ENCODE measurements at places on chromosomes 2 and 18.
A peak's percentile ranks its signal among the peaks of the same experiment; 100 is the strongest.

- DNase-seq: no peak
Measured at GRCh38 chr18:25033747-25034471, 318.1 kb downstream of the ZNF521 start.

DNA sequence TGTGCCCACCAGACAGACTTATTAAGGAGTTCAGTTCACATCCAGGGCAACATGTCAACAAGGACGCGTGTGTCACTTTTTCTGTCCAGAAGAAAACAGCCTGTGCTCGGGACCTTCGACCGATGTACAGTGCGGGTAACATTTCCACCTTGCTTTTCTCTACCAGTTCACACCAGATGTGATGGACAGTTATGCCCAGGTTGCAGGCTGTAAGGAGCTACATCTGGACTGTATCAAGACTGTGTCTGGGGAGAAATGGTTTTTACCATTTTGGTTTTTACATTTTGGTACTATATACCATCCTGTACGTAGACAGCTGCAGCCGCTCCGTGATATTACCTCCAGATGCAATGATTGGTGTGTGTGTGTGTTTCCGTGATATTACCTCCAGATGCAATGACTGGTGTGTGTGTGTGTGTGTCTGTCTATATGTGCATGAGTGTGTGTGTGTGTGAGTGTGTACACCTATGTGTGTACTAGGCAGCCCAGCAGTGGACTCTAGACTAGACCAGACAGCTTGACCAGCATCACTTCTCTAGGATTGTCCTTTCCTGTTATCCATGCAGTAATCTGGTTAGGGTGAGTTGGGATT, 118.0 kb downstream of the COL6A3 start:
- no peak for DNase-seq

- no peak for DNase-seq
Measured at GRCh38 chr2:1848599-1848995, 104.3 kb upstream of the PXDN start.

GRCh38 chr2:43333656-43334144, 107.3 kb upstream of the ZFP36L2 start:
- no peak for DNase-seq

DNA sequence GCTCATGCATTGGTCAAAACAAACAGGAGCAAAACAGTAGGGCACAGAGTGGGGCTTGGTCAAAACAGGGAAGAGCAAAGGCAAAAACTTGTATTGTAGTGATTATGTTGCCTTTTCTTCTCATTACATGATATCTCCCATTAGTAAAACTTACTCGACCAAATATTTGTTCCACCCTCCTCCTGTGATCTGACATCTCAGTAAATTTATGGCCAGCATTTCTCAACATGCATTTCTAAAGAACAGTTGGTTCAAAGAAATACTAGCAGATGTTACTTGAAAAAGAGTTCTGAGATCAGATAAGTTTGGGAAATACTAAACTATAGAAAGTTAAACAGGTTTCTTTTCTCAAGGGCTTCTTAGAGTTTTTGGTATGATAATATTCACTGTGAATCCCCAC, 423.1 kb downstream of the FIGN start:
- no peak for DNase-seq

GRCh38 chr2:233702238-233702637, 9.5 kb downstream of the UGT1A6 start:
- no peak for DNase-seq

DNA sequence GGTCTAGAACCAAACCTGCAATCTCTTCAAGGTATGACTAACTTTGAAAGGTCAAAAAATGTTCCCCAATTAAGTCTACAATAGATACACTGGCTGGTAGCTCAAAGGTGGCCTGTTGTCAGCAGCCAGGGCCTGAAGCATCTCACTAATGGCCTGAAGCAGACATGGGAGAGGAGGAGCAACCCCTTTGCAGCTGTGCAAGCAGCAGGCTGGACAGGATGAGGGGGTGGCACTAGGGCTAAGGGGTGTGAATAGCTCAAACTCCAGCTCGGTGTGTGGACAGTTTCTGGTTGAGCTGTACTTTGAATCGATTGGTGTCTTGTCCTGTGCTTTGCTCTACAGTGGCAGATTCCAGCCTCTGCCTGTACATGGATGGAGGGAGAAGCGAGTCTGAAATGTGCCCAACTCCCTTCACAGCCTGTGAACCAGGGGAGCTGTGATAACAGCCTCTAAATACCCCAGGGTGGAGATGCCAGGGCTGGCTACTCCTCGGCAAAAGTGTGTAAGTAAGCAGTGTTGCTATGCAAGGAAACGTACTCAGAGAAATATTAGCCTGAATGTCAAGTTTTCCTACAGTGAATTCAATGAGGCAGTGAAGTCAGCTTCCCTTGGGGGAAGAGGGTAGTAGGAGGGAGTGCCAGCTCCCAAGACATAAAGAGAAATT, 34.7 kb upstream of the DTNB start:
- DNase-seq: no peak

- no peak for DNase-seq
Measured at GRCh38 chr18:56532176-56532840, 106.1 kb downstream of the TXNL1 start.

- no peak for DNase-seq
Measured at GRCh38 chr2:12302140-12302539, 414.6 kb upstream of the TRIB2 start.

DNA sequence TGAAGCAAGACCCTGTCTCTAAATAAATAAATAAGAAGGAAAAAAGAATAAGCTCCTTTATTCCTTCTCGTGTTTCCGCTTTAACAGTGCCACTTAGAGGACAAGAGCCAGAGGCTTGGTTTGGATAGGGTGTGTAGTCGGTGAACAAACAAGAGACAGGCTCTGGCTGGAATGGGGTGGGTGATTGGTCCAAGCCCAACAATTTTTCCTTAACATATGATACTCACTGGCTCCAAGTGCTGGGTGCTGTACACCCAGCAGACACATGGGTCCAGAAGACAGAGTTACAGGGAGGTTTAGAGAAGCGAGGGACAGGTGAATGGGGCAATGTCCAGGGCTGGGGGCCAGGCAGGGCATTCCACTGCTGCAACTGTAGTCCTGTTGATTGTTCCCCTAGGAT, 77.8 kb downstream of the NCAPH start:
- DNase-seq: no peak

DNA sequence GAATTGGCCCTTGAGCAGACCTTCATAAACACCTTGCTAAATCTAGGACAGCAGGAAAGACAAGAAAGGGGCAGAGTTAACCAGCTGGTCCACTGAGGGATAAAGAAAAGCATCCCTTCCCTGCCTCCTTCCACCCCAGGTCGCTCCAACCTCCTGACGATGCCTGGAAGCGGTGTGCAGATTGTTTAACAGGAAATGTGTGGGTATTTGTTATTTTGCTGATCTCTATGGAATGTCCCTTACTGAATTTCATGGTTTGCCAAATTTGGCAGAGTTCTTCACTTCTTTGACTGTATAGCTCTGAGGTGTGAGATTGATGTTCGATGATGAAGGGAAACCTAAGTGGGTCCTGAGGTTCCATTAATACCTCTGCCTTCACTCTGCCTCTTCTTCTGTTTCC, 72.9 kb downstream of the MAP3K20 start:
- DNase-seq: no peak

DNA sequence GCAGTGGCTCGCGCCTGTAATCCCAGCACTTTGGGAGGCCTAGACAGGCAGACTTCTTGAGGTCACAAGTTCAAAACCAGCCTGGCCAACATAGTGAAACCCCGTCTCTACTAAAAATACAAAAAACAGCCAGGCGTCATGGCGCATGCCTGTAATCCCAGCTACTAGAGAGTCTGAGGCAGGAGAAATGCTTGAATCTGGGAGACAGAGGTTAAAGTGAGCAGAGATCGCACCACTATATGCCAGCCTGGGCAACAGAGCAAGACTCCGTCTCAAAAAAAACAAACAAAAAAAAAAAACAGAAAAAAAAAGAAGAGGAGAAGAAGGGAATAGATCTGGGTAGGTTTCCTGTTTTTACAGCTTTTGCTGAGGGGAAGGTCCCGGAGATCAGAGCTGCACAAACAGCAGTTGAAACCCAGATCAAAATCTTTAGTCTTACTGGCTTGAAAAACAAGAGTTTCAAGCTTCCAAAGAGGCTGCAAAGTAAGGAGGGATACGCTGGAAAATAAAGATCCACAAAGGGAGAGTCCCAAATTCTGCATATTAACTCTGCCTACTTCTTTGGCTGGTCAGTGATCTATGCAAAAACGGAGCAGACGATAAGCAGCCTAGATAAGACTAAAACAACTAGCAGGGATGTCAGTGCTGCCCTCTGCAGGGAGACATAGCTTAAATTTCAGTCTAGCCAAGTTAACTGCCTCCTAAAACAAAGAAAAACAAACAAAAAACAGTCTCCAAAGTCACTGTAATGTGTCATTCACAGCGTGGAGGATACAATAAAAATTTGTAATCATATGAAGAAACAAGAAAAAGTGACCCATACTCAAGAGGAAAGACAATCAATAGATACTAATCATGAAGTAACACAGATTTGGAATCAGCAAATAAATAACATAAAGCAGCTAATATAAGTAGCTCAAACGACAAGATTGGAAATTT, 74.1 kb downstream of the TLK1 start:
- DNase-seq: no peak

- DNase-seq: no peak
Measured at GRCh38 chr2:240323601-240324291, 111.7 kb upstream of the GPC1 start.

DNA sequence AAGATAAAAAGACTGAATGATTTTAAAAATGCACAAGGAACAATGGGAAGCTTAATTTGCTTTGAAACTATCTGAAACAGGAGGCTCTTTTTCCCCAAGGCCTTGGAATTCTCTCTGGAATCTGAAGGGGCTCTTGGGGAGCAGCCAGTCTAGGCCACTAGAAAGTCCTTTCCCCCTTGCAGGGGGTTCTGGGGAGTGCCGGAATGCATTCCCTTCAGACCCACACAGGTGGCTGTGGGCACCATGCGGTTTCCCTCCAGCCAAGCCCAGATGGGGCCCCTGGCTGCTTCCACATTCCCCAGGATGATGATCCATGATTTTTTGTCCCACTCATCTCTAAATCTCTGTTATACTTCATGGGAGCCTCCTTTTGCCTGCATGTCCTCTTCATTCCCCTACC, 10.7 kb downstream of the GPR45 start:
- DNase-seq: no peak

DNA sequence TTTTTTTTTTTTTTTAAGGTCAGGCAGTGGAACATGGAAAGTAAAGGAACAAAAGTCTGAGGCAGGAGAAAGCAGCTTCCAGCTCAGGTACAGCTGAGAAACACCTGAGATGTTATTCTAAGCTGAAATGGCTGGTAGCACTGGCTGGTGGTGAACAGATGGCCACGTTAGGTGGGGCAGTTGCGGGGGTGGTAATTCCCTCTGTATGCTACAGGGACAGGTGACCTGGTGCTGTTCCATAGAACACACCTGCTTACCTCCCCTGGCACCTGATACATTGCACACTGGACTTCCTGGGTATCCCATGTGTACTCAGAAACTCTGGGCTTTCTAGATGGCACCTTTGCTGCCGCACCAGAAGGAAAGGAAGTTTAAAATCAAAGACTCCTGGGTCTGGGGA, 333.3 kb downstream of the SLC8A1 start:
- no peak for DNase-seq

DNA sequence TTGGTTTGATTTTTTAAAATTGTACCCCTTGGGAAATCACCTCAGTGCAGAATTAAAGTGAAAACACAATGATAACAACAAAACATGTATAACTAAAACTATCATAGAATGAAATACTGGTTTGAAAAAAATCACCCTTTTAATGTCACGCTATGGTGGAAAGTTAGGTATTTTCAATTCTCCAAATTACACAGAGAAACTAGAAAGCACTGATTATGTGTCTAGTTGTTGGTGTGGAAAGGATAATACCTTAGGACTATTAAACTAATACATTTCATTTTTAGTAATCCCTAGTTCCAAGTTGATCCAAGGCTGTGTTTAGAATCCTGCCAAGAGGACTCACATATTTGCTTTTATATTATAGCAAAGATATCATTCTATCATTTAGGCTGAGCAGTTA, 71.2 kb downstream of the NUP35 start:
- no peak for DNase-seq

GRCh38 chr2:117698287-117698686, 116.2 kb upstream of the DDX18 start:
- no peak for DNase-seq

DNA sequence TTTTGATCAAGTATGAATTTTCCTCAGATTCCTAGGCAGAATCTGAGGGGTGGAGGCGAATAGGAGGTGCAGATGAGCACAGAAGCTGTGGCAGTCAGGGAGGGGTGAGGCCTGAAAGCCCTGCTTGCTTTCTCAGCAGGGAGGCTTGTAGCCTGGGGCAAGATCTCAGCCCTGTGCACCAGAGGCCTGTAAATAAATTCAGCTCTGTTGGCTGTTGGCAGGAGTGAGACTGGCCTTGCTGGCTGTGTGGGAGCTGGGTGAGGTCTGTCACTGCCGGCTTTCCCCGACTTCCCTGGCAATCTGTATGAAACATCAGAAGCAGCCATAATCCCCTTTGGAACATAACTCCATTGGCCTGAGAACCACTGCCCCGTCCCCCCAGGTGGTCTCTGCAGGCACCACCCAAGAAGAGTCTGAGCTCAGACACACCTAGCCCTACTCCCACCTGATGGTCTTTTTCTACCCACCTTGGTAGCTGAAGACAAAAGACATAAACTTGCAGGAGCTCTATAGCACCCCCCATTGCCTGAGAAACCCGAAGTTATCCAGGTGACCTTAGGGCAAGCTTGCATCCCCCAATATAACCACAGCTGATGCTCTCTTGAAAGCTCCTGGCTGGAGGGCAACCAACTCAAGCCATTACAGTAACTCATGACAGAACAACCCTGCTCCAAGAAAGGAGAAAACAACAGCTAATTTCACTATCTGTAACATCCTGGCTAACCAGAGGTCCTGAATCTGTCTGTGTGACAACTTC, 32.3 kb downstream of the EVA1A start:
- no peak for DNase-seq

DNA sequence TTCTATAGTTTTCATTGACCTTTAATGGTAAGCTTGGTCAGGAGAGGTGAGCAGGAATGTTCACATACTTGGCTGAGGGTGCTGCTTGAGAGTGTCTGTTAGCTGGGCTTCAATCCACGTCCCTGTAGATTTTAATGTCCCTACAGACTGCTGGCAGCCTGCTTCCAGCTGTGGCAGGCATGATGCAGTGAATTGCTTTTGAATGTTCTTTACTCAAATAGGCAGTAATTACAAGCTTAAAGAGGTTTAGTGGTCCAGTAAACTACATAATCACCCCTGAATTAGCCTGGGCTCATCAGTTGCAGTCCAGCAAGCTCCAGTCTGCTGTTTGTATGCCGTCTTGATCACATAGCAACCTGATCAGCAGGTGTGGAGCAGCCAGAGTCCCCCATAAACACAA, 102.1 kb downstream of the MEIS1 start:
- DNase-seq: peak; percentile 92

DNA sequence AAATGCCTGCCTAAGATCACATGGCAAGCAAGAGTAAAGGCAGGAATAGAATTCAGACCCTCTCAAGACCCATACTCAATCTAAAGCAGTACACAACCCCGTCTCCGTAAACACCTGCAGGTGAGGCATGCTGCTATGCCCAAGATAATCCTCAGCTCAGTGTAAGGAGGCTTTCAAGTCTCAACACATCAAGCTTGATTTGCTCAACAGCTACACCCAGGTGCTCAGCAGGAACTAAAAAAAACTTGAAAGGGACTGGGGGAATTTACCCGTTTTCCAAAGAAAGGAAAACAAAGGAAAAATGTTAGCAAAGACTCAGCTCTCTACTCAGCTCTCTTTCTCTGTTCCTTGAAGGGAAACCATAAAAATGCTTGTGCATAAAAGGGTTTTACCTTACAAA, 301.8 kb downstream of the C1D start:
- no peak for DNase-seq
